ENCODE measurements at places on chromosomes 4 and X.
A peak's percentile ranks its signal among the peaks of the same experiment; 100 is the strongest.

DNA sequence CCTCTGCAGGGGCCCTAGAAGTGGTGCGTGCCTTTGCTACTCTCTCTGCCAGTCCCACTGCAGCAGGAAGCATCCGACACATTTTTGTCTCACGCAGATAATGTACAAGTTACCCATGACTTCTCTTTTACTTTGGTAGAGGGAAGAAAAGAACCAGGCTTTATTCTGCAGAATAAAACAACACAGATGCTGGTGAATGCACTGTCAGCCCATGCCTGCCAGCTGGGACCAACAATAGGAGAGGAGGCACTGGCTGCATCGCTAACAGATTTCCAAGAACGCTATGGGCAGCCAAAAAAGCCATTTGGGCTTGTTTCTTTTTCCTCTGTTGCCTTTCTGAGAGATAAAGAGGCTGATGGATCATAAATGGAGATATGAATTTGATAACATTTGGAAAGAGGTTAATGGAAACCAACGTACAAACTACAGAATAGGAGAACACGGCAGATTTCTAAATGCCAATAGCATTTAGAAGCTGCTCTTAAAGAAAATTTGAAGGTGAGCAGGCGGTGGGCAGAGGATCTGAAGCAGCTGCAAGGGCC lies 47.5 kb upstream of the IGFBP7 start:
- no peak for DNase-seq

GRCh38 chr4:72997409-72997808 lies 72.1 kb downstream of the COX18 start:
- peak; percentile 41 for DNase-seq

GRCh38 chrX:119895843-119896326 lies at the start of gene AKAP14:
TSS of gene AKAP14 (plus strand) at chrX:119895893. CDS start at chrX:119903224, 7,331 bp downstream.
- DNase-seq: no peak

GRCh38 chr4:188221090-188221489 lies 81.8 kb downstream of the TRIML1 start:
- no peak for DNase-seq

DNA sequence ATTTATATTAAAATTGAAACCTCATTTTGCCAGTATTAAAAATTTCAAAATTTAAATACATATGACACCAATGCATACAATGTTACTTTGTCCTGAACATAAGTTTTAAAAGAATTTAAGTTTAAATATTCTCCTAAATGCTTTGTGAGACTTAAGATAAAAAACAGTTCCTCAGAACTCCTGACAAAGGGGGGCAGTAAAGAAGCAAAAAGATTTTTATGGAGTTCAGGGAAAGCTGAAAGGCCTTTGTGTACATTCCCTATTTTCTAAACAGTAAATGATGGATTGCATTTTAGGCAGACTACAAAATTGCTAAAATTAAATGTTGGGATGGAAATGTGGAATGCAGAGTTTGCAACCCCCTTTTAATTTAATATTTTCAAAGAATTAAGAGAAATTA lies 81.7 kb downstream of the SNCA start:
- no peak for DNase-seq

DNA sequence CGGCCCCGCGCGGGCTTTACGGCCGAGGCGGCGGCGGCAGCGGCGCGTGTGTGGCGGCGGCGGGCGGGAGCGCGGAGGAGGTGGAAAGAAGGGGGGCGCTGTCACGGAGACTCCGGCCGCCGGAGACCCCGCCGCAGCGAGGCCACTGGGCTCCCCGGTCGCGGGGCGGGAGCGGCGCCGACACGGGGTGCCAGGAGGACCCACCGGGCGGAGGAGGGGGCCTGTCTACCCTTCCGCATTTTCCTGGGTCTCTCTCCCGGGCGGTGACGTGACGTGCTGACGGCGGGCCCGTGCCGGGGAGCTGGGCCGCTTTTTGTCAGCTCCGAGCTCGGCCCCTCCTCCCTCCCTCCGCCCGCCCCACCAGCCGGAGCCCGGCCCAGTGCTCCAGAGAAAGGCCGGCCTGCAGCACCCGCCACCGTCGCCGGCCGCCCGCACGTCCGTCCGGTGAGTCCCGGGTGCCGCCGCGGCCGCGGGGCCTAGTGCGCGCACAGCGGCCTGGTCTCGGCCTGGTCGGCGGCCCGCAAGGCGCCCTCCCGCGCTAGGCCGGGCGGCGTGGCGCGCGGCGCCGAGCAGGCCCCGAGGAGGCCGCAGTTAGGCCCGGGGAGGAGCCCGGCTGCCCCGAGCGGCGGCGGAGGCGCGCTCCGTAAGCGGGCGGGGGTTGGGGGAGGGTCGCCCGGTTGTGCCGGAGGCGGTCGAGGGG lies at the start of gene ZFX:
TSS of gene ZFX (plus strand) at position 379 of the 700 bp plus-strand sequence. CDS start 23,014 bp downstream, outside the sequence.
- peak; percentile 84 for DNase-seq

GRCh38 chrX:13857804-13858203 lies 40.9 kb upstream of the GPM6B start:
- DNase-seq: no peak

DNA sequence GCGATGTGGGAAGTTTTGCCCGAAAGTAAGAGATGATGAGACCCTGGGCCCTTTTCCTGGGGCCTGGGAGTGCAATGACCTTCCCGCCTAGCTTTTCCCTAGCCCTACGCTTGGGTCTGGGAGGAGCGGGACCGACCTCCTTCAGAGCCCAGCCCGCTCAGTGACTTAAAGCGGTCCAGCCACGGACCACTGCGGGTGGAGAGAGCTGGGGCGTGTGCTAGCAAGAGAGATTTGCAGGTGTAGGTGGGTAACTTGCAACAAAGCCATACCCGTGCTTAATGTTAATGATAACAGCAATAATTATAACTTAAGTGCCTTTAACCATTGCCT lies 503 bp upstream of the PDE5A start:
- no peak for DNase-seq

- DNase-seq: no peak
These were observed 84.0 kb upstream of the ZNF81 start for GRCh38 chrX:47752685-47753084.

- DNase-seq: no peak
These were observed 67.5 kb upstream of the MND1 start for GRCh38 chr4:153276971-153277370.

- DNase-seq: no peak
These were observed 152.3 kb upstream of the SCML1 start for GRCh38 chrX:17585006-17585405.

DNA sequence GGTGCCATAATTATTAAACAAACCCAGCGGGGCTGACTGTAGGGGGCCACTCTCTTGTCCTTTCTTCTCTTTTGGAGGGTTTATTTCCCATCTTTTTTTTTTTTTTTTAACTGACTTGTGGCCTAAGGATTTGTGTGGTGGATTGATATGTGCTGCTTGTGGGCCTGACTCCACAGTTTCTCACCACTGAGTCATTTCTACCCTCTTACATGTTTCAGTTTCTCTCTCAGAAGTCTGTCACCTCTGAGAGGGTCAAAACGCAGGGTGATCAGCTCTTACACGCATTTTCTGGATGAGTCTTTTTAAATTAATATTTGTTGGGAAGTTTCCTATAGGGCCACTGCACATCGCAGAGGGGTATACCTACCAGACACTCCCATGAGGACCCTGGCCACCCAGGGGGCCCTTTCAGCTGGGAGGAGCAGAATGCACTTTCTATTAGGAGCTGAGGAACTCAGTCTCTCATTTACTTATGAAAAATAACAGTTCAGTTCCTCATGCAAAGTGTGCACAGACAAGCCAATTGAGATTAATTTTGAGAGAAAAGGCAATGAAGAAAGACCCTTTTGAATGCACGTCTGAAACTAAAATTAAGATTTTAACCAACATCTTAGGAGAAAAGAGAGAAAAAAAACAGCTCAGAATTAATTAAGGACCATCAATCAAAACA lies 407.9 kb downstream of the TECRL start:
- DNase-seq: no peak

DNA sequence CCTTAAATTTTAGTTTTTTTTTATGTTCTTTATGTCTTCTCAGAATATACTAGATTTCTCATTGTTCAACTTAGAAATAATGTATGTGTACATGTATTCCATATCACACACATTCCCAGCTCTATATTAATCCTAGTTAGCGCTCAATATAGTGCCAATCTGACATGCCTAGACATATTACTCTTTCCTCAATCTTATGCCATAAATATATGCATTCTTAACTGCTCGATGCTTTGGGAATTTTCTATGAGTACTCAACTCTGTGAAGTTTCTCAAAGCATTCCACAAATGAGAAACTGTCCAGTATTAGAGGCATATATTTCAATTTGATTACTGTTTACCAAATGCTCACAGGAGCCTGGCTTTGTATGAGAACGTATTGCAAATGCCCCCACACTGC lies 231.2 kb upstream of the VEGFC start:
- DNase-seq: no peak

GRCh38 chr4:184215709-184216328 lies 1.9 kb downstream of the ENPP6 start:
- DNase-seq: no peak

DNA sequence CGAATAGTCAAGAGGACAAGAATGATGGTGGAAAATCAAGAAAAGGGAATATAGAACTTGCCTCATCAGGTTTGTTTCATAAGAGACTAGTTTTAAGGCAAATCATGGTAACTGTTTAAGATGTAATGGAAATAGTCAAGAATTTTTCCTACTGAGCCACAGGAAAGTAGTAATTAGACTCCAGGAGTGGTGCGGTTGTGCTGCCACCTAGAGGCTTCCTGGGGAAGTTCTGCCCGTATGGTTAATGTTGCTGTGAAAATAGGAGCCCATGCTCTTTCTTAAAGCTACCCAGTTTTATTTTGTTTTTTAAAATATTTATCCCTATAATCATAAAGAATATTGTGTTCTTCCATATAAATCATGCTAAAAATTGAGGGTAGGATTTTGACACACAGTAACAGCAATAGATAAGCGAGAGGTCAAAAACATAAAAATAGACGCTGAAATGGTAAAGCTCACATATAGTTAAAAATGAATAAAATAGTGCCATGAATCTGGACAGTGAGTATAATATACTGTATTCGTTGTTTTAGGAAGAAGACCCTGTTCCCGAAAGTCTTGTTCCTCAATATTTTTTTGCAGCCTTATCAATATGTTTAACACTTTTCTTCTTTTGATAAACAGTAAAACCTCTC lies 87.0 kb downstream of the PHOX2B start:
- DNase-seq: peak; percentile 76

DNA sequence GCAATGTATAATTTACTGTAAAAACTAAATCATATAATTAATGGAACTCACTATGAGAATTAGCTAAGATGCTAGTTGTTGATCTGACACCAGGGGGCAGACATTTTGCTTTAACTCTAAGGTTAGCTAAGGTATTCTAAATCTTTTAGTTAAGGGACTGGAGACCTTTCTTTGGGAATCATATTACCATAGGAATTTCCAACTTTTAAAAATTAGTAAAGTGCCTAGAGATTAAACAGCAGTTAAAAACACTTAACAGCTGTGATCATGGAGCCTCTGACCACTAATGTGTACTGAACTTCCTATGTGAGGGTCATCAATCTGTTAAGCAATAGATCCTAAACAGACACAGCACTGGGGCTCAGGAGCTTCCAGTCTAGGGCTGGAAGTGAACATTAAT lies 226.6 kb downstream of the NSUN7 start:
- DNase-seq: no peak
